ENCODE measurements at places on chromosomes 5 and 9.

GRCh38 chr5:137095597-137095996 lies 403.5 kb downstream of the SPOCK1 start:
- no peak for DNase-seq

DNA sequence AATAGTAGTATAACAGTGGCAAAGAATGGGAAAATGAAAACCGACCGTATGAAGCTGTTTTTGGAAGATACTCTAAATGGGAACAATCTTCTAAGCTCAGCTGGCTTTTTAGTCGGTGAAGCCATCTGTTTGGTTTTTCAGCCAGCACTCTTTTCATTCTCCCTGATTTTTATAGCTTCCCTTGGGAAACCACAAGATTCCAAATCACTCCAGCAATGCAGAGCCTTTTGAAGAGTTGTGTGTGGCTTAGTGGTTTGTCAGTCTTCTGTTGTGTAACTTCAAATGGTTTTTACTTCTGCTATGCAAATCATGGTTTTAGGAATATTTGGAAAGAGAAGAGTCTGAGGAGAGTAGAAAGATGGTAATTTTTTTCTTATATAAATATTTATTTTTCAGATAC lies 180.7 kb downstream of the KDM4C start:
- peak; percentile 98 for DNase-seq

GRCh38 chr5:56588636-56589480 lies 226.5 kb upstream of the MAP3K1 start:
- no peak for DNase-seq

GRCh38 chr5:157473383-157474320 lies 13.6 kb downstream of the NIPAL4 start:
- peak; percentile 72 for DNase-seq

GRCh38 chr5:114450437-114450836 lies 88.6 kb downstream of the KCNN2 start:
- DNase-seq = peak; percentile 31

GRCh38 chr9:77488439-77489126 lies 159.5 kb downstream of the GNA14 start:
- DNase-seq = peak; percentile 25

- no peak for DNase-seq
Measured at GRCh38 chr5:25552871-25553481, 908.2 kb upstream of the CDH10 start.

DNA sequence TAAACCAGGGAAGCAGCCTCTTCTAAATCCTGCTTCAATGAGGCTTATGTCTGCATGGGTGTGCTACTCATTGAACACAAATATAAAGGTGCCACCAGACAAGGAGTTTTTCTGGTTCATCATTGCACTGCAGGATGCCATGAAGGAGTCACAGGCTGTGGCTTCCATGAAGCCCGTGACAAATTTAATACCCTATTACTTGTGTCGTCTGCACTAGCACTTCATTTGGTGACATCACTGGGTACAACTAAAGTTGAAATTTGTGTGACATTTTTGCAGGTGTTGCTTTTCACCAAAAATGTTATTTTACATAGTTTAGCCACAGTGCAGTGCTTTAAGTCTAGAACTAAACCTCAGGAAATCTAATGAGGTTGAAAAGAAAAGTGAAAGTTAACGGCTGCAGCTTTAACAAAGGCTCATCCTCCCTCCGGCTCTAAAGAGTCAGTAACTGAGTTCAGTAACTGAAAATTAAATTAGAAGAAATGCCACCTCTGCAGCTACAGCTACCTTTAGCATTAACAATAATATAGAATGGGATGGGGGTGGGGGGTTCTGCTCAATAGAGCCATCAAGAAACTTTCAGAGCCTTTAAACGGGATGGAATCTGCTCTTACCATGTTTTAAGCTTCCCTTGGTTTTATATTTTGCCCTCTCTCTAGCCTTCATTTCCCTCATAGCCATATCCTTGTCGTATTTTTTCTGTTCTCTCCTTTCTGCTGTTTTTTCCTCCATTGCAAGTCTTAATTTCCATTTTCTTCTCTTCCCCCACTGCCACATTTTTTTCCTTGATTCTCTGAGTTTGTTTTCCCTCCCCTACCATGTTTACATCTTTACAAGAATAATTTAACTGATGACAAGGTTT lies 233.8 kb upstream of the TMEM161B start:
- peak; percentile 21 for DNase-seq

DNA sequence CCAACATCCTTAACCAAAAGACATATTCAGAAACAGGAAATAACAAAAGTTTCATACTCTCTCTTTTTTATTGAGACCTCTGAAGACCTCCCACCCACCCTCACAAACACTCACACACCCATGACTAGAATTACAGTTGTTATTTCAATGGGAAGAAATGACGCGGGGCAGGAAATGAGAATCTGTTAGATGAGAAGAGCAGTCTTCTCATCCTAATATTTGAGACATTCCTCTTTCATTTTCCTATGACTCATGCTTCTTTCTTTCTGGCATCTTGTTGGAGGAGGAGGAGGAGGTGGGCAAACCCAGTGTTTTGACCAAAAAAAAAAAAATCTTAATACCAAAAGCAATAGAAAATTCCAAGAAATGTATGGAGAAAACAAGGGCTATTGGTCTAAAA lies 179.5 kb upstream of the TARS1 start:
- DNase-seq = peak; percentile 29

DNA sequence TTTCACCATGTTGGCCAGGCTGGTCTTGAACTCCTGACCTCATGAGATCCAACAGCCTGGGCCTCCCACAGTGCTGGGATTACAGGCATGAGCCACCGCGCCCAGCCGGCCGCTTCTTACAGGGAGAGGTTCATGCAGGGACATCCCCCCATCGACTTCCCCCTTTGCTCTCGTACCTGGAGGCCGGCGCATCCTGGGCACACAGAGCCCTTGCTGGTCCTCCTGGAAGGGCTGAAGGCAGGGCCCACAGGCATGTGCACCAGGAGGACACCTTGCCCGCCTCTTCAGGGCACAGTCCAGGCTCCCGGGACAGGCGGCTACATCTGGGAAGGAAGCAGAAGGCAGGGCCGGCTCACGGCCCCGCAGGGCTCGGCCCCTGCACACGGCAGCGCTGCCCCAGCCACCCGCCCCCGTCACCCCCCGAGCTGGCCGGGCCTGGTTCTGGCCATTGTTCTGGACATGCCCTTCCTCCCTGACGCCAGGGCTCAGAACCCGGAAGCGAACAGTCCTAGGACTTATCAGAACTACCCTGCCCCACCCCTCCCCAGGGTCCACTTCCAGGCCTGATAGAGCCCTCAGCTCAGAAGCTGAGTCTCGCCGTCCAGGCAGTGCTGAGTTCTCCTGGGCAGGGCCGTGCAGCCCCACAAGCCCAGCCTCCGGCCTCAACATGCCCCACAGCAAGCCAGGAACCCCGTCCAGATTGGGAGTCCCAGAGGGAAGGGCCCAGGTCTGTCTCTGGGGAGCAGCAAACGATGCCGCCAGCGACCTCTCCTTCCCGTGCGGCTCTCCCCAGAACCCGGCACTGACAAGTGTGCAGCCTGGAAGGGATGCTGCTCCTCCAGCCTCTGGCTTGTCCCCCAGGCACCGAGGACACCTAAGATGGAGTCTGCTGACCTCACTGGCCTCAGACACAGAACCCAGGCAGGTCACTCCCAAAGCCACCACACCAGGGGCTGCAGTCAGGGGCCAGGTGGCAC lies 2.9 kb downstream of the NPDC1 start:
- no peak for DNase-seq

DNA sequence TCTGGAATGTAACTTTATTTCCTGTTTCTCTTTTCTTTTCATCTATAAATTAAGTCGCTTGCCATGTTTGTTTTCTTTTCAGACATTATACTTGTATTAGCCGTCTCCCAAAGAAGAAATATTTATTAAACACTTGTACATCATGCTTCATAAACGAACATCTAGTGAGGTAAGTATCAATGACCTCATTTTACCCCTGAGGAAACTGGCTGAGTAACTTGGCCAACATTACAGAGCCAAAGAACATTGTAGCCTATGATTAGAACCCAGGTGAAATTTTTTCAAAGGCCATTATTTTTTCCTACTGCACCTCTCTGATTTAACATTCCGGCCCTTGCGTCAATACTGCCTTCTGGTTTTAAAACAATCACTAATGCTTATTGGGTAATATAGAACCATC lies 4.2 kb downstream of the FREM1 start:
- no peak for DNase-seq

DNA sequence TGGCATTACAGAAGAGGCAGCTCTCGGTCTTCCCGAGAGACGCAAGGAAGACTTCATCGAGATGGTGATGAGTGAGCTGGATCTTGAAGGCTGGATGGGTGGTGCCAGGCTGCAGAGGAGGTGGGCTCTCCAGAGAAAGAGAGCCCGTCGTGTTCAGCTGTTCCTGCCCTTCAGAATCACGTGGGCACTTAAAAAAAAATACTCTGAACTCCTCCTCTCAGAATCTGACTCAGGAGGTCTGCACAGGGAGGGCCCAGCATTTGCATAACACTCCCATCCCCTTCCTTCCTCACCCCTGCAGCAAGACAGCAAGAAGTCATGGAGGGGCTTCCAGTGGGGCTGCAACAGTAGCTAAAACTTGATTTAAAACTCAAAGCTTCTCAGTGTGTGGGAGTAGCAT lies 203.0 kb downstream of the ATPSCKMT start:
- DNase-seq = peak; percentile 48

DNA sequence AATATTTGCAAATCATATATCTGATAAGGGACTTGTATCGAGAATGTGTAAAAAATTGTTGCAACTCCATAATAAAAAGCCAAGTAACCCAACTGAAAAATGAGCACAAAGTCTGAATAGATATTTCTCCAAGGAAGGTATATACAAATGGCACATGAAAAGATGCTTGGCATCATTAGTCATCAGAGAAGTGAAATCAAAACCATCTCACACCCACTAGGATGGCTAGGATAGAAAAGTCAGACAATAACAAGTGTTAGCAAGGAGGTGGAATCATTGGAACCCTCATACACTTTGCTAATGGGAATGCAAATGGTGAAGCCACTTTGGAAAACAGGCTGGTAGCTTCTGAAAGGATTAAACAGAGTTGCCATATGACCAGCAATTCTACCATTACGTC lies 182.7 kb downstream of the ERCC6L2 start:
- no peak for DNase-seq

- DNase-seq = no peak
Measured at GRCh38 chr5:68193481-68194036, 22.0 kb upstream of the PIK3R1 start.

DNA sequence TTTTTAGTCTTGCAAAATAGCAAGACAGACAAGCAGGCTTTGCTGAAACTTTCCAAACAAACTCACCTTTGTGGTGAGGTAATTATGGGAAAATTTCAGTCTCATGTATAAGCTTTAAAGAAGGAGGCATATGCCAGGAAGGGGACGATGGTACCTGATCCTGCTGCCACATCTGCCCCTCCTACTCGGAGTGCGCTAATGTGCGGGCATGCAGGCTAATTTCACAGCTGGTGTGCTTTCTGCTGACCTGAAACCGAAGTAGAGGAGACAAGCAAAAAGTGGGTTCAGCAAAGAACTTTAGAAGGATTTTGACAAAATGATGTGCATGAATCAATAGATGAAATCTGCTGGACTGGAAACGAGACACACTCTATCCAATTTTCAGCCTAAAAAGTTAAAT lies 117.1 kb upstream of the IRX4 start:
- DNase-seq = no peak

GRCh38 chr9:21015129-21015815 lies 16.2 kb downstream of the HACD4 start:
- peak; percentile 42 for DNase-seq

- no peak for DNase-seq
Measured at GRCh38 chr9:94611638-94612068, 18.0 kb upstream of the FBP2 start.

- peak; percentile 53 for DNase-seq
Measured at GRCh38 chr5:158943057-158943456, 156.7 kb downstream of the EBF1 start.

- DNase-seq = no peak
Measured at GRCh38 chr9:34170237-34170991, 8.4 kb upstream of the UBAP1 start.

GRCh38 chr9:95429096-95429495 lies 87.7 kb downstream of the PTCH1 start:
- DNase-seq = no peak

DNA sequence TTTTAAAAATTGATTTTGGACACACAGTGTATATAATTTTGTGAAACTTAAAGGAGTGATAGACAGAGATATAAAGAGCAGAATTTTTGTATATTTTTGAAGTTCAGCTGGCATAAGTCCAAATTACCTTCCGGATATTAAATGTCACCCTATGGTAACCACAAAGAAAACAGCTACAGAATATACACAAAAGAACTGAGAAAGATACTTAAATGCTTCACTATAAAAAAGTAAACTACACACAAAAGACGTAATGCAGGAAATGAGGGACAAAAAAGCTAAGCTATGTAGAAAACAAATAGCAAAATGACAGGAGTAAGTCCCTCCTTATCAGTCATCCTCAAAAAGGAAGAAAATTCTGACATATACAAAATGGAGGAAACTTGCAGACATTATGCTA lies 29.4 kb downstream of the HACD4 start:
- no peak for DNase-seq

DNA sequence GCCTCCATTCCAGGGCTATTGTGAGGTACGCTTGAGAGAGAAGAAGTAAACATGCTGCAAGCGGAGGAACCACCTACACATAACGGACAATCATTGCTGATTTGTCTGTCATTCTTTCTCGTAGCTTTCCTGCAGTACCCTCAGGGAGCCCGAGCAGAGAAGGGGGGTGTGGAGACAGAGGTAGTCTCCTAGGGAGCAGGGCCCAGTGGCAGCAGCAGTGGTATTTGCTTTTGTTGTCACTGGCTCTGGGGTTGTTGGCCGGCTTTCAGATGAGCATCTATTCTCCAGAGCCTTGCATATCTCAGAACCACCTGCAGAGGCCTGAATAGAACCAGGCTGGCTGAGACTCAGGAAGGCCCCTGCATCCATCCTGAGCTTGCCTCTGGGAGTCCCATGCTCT lies 19.9 kb downstream of the ENHO start:
- no peak for DNase-seq

DNA sequence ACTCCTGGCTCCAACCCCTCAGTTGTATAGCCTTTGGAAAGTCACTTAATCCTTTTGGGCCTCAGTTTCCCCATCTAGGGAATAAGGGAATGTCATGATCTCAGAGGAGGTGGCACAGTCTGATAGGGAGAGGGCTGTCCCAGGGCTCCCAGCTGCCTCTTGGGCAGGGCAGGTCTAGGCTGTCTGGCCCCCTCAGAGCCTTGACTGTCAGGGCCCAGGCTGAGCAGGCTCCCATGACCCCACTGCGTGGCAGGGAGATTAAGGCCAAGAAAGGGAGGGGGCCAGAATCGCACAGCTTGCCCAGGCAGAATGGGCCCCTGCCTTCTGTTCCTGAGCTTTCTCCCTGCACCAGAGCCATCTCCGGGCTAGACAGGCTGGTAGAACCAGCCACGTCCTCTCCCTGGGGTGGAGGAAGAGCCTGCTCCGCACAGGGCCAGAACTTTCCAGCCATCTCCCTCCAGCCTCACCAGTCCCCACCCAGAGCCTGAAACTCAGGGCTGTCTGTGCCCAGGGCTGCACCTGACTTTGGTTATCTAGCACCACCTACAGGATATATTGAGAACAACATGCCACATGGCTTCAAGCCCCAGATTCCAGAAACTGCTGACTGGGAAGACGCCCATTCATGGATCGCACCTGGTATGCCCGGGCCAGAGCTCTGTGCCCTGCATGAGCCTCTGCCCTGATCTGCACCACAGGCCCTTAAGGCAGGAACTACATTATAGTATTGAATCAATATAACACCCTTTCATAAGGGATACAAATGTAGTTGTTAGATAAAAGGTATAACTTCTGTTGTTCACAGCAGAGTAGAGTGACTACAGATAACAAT lies 32.1 kb downstream of the NAIF1 start:
- peak; percentile 75 for DNase-seq
